Stimulated activated CD8-positive, alpha-beta memory T cell treated with anti-CD3 and anti-CD28 coated beads, Interleukin-4, amount 100 ng/mL, for 1 hour (primary cell): ENCODE measurements at places on chromosomes 4 and X.

- no peak for DNase-seq
Measured at GRCh38 chrX:1164322-1165288, 47.8 kb downstream of the CRLF2 start.

GRCh38 chrX:53163436-53163835 lies 61.6 kb downstream of the KDM5C start:
- DNase-seq = no peak

DNA sequence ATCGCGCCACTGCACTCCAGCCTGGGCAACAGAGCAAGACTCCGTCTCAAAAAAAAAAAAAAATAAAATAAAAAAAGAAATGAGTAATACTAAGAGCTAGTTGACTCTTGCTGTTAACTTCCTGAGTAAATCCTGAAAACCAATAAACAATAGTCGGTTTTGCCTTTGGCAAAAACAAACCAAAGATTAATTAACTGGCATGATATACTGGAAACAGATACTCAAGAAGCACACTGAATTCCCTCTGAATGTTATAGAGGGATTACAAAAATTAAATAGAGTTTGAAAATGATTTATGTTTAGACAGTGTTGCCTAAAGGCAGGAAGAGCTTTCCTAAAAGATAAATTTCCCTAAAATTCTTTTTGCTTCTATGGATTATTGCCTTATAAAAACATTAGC lies 1702.3 kb downstream of the STIM2 start:
- no peak for DNase-seq

DNA sequence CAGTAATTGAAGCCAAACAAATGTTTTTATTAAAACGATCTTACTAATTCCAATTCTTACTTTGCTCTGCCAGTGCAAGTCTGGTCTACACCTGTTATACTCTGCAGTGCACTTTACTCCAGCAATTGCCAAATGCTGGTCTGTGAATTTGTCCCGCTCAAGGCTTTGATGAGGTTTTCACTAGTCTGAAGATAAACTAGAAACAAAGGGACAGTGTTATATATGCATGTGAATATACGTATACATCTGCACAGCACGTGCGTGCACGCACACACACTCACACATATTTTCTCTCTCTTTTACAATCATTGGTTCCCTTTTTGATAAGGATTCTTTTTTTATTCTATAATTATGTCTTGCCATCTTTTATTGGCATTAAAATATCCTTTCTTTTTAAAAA lies 88.5 kb upstream of the LCORL start:
- DNase-seq = no peak

- DNase-seq = no peak
Measured at GRCh38 chr4:40559585-40560465, 69.8 kb downstream of the RBM47 start.

DNA sequence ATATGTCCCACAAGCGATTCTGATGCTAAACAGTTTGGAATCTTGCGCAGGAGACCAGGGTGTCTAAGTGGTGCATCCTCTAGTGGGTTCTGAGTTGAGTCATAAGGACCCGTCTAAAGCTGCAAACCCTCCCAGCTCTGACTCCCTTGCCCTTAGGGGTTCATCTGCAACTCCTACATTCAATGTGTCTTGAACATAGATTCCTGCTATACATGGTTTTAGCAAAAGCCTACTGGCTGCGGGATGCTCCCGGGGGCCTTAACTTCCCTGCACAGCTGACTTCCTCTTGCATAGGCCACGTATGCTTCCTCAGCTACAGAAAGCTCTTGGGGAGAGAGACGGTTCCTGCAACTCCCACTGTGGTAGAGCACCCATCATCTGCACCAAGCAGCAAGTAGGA lies 236.7 kb downstream of the EVC2 start:
- DNase-seq = no peak

DNA sequence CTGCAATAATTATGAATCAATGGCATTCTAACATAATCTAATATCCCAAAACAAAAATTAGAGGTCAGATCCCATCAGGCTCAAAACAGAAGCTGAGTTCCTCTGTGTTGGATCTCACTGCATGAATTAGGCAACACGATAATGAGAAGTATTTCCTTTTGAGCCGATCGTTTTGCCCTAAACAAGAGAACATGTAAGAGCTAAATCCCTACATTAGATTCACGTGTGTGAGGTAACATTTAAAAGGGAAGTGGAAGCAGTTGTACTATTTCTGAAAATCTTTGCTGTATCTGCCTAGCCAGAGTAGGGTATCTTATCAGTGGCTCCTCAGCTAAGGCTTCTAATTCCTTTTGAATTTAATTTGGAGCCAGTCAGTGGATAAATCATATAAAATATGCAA lies 115.6 kb downstream of the C4orf51 start:
- no peak for DNase-seq

- DNase-seq = no peak
Measured at GRCh38 chr4:38308728-38309311, 348.6 kb downstream of the PTTG2 start.

GRCh38 chr4:5960252-5960880 lies 57.9 kb downstream of the C4orf50 start:
- DNase-seq = no peak
